Mesothelial cell of epicardium (in vitro differentiated cells): ENCODE measurements at places on chromosomes 6 and 20.
A peak's percentile ranks its signal among the peaks of the same experiment; 100 is the strongest.

- no peak for DNase-seq
Observed at GRCh38 chr20:1619861-1620444, at the start of gene SIRPB1. SIRPB1 (minus strand) TSS chr20:1620009; CDS start chr20:1619944, 65 bp downstream.

GRCh38 chr6:16316741-16317251, 78.4 kb downstream of the GMPR start:
- DNase-seq: no peak

DNA sequence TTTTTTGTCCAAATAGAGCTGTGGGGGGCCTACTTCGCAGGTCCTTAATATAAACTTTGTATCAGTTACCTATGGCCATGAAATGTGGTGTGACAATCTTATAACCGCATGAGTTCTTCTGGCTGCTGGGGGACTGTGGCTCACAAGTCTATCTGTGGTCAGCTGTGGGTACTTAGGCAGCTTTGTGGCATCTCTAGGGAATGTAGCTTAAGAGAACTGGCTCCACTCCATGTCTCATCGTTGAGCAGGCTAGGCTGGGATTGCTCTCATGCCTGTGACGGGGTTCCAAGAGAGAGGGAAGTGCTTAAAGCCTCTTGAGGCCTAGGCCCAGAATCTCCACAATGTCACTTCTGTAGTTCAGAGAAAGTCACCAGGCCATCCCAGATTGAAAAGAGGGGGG, 140.5 kb downstream of the BTBD3 start:
- no peak for DNase-seq

DNA sequence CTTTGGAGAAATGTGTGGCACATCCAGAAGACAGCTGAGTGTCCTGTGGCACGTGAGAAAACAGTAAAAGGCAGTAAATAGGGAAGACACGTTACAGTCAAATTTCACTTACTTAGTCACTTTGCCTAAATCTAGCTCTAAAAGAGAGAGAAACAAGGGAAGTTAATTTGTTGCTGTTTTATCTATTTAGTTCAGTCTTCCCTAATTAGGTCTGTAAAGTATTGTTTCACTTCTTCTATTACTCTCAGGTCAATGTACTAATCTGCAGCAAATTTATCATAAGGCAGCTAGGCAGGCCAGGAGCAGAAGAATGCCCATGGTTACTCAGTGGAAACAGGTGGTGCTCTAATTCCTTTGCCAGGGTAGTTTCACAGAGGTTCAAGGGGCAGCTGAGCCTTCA, 124.3 kb upstream of the CNR1 start:
- DNase-seq: no peak

GRCh38 chr20:31605031-31605901, at the start of gene ID1:
ID1 (plus strand) TSS chr20:31605289; CDS start chr20:31605388, 99 bp downstream.
- peak; percentile 93 for DNase-seq

GRCh38 chr6:41548098-41548840, 2.1 kb downstream of the FOXP4 start:
- DNase-seq: peak; percentile 48

DNA sequence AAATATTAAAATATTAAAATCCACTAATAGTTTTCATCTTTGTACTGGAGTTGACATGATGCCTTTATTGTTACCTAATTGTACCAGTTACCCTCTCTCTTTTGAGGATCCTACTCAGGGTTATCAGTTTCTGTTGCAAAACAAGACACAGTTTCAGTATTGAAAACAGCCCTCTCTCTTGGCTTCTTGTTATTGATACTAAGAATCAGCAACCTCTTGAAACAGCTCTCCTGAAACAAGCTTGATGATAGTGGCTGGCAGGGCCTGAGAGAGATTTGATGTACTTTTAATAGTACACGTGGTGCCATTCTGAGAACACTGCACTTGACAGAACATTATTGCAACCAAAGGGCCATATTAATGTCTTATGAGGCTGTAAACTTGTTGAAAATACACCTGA, 64.9 kb upstream of the MEI4 start:
- no peak for DNase-seq

DNA sequence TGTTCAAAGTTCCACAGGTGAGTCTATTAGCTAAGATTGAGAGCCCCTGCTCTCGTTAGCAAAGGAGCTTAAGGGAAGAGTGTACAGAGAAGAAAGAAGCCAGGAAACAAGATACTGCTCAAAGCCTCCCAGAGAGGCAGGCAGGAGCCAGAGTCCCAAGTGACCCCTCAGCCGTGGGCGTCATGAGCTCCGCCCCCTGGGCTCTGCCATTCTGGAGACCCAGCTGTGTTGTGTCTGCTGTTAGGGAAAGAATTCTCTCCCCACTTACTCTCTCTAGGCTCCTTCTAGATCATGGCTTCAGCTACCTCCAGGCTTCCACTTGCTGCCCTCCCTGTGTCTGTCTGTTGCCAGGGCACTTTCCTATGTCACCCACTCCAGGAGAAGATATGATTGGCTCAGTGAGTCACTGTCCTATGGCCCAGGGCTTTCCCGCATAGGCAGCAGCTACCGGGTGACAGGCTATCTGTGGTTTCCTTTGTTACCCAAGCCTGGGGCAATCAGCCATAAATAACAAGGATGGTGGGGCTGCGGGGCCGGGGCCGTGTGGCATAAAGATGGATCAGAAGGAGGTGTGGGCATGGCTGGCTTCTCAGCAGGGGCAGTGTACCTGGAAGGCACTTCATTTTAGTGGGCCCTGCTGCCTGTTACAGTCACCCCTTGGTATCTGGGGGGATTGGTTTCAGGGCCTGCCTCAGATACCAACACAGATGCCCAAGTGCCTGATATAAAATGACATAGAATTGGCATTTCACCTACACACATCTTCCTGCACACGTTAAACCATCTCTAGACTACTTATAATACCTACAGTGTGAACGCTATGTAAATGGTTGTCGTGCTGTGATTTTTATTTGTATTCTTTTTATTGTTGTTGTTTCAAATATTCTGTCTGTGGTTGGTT, 118.9 kb downstream of the ARMC2 start:
- DNase-seq: no peak

- DNase-seq: no peak
Observed at GRCh38 chr20:51452091-51452613, 90.4 kb downstream of the NFATC2 start.

DNA sequence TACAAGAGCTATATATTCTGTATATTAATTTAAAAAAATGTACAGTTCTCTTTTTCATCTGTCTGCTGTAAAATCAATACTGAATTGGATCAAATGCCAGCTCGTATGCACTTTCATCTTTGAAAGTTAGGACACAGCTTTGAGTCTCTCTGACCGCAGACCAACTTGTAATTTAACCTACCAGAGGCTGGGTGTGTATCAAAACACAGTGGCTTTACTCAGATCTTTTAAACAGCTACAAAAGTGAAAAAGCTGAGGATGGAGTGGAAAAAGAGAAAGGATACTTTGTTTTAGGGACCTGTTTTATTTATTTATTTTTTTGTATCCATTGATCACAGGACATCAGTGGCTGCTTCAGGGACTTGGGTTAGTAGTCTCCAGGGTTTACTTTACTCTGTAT, 44.1 kb downstream of the KIAA0408 start:
- DNase-seq: no peak

DNA sequence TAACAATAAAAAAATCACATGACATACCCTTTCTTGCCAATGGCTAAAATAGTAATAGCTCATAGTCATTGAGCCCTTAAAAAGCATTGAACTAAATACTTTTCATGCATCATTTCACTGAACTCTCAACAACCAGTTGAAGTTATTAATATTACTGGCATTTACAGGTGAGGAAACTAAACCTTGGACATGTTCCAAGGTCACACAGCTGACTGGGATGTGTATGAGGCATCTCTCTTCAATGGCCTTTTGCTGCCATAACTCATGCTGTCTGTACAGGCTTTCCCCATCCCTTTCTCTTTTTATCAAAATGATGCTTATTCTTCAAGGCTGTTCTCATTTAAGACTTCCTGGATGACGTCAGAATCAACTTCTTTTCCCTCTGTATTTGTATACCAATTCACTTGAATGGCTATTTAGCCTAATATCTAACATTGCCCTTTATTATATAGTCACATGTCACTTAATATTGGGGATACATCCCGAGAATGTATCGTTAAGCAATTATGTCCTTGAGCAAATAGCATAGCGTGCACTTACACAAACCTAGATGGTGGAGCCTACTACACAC, 476.4 kb downstream of the KIF16B start:
- DNase-seq: no peak

- no peak for DNase-seq
Observed at GRCh38 chr6:134835993-134836392, 113.9 kb downstream of the ALDH8A1 start.

DNA sequence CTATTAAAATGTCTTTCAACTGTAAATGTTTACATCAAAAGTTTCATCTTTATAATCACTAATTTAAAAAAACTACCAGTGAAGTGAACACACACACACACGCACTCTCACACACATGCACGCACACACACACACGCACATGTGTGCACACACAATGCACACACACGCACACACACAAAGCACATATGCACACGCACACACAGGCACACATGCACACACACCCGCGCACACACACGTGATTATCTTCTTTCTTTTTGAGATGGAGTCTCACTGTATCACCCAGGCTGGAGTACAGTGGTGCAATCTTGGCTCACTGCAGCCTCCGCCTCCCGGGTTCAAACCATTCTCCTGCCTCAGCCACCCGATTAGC, 80.0 kb upstream of the FRMD1 start:
- DNase-seq: no peak

DNA sequence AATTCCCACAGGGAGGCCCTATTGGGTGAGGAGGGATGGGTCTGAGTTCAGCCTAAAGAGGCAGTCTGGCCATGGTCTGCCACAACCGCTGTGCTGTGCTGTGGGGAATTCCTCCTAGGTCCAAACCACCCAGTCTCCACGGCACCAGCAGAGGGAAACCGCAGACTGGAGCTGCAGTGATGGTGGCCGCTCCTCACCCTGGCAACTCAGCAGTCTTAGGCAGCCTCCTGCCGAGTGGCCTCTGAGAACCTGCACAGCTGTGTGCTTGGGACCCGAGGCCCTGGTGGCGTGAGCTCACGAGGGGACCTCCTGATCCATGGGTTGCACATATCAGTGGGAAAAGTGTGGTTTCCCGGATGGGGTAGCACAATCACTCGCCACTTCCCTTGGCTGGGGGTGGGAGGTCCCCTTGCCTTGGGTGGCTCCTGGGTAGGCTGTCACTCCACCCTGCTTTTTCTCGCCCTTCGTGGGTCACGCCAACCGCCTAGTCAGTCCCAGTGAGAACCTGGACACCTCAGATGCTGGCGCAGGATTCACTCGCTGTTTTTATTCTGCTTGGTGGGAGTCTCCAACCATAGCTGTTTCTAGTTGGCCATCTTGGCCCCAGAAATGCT, 242.2 kb downstream of the CDH26 start:
- DNase-seq: no peak

DNA sequence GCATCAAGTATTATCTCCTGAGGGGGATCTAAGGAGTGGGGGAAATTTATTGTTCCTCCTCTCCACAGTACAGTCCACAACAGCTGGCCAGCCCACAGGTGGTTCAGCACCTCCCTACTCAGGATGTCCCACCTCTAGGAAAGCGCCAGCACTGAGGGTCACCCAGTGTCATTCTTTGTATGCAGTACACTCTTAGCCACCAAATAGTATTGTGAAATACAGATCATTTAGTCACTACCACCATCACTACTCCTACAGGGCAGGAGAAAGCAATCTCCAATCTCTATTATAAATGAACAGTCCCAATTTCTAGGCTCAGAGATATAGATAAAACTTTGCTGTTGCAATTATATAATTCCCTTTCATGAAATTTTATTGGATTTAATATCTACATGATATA, 6.3 kb upstream of the ZNF76 start:
- no peak for DNase-seq

DNA sequence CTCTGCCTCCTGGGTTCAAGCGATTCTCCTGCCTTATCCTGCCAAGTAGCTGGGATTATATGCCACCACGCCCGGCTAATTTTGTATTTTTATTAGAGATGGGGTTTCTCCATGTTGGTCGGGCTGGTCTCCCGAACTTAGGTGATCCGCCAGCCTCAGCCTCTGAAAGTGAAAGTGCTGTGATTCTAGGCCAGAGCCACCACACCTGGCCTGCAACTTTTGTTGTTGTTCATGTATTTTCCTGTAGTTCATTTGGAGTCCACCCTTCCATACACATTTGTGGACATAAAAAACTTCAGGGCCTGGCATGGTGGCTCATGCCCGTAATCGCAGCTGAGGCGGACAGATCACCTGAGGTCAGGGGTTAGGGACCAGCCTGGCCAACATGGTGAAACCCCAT, 14.5 kb downstream of the HSPA1B start:
- no peak for DNase-seq

- DNase-seq: no peak
Observed at GRCh38 chr6:158715330-158716311, 65.8 kb downstream of the SYTL3 start.

DNA sequence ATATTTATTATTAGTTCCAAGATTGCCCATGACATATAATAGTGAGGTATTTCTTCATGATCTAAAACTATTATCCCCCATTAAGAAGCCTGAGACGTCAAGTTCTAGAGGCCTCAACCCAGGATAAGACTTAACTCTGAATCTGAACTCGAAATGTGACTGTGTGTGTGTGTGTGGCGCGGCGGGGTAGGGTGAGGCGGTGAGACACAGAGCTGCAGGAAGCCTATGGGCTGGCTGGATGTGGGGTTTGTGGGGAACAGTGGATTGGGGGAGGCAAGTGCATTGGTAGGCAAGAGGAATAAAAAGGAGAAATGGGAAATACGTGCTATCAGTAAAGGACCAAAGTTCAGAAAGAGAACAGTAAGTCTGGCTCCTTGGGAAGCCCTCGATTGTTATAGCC, 66.5 kb upstream of the RNF146 start:
- no peak for DNase-seq

- DNase-seq: peak; percentile 34
Observed at GRCh38 chr20:41172296-41173140, 35.2 kb downstream of the PLCG1 start.

DNA sequence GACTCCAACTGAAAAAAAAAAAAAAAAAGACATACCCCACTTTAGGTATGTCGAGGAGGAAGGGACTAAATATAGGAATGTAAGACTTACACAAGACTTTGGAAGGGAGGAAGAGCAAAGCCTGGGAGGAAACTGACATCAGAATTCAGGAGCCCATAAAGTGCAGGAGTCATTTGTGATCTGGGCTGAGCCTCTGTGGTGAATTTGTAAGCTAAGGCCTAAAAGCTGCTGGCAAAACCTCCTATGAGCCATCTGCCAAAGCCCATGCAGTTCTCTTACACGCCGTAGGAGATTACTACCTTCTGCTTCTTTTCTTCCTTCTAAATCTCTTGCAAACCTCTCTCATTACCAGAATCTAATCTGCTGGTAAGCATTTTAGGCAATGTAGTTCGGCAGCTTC, 52.0 kb upstream of the THEMIS start:
- DNase-seq: no peak

- DNase-seq: peak; percentile 64
Observed at GRCh38 chr6:152552616-152553209, 84.4 kb downstream of the SYNE1 start.

- no peak for DNase-seq
Observed at GRCh38 chr6:100023798-100024197, 29.8 kb upstream of the MCHR2 start.
